ENCODE measurements at places on chromosomes 2 and 18.

DNA sequence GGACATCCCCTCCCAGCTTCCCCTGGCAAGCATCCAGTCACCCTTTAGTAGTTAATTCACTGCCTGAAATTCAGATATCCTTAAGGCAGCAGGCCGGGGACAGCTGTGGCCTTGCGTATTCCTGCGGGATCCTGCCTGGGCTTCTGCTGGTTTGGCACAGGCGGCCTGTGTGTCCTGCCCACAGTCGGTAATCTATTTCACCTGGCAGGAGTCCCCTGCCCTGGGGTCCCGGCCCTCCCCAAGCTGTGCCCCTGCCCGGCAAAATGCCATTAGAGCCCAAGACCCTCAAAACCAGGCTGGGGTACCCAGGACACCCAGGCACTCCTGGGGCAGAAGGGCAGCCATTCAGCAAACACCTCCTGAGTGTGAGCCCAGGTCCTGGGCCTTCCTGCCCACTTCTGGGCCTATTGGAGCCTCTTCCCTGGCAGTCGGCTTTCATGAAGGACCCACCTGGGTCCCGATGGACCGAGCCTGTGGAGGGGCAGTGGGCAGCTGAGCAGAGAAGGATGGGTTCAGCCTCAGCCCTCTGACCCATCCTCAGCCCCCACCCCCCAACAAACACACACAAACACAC lies 11.6 kb downstream of the CROCC2 start:
- DNase-seq: no peak

- DNase-seq: no peak
Measured at GRCh38 chr18:45981821-45982220, 14.7 kb upstream of the EPG5 start.

- DNase-seq: no peak
Measured at GRCh38 chr2:33340280-33340679, 136.2 kb upstream of the RASGRP3 start.

GRCh38 chr18:45218436-45218835 lies 396.8 kb upstream of the SLC14A2 start:
- no peak for DNase-seq

DNA sequence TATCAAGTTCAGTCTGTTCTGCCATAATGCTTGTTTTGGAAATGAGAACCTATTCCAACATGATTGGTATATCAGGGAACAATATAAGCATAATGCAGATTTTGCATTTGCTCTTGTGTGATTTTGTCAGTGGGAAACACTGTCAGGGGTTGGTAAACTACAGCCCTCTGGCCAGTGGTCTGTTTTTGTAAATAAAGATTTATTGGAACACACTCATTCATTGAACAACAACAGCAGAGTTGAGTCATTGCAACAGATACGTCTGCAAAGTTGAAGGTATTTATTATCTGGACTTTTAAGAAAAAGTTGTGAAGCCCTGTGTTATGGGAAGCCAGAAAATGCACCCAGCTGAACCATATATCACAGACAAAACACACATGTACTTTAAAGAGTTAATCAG lies 83.1 kb downstream of the MCFD2 start:
- no peak for DNase-seq

DNA sequence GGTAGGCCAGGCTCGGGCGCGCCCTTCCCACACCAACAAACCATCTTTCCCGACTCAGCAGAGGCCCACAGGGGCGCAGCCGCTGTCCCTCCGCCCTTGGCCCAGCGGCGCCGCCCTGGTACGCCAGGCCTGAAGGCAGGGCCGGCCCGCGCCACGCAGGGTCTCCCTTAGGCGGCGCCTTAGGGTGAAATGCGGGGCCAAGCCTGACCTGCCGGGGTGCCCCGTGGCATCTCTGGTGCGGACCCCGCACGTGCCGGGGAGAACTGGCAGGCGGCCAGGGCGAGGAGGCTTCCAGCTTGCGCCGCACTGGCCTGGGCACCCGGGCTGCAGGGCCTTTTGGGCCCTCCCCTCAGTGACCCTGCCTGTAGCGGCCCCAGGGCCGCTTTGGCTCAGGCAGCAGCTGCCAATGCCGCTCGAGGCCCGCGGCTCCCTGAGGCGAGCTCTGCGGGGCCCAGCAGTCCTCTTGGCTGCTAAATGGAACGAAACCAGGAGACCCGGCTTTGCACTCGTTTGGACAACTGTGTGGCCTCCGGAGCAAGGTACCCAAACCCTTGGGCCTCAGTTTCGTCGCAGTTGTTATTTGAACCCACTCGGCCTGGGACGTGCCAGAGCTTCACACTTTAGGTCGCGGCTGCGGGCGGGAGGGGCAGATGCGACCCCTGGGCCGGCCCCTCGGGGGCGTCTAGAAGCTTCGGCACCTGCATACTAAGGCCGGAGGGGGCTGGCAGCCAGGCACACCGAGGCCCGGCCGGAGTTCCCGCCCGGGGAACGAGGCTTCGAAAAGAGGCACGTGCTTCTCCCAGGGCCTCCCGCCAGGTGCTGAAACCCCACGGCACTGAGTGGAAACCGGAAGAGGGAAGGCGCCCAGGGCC lies 8.5 kb downstream of the OTX1 start:
- no peak for DNase-seq

- DNase-seq: no peak
Measured at GRCh38 chr2:19321946-19322345, 36.5 kb downstream of the OSR1 start.

- peak; percentile 54 for DNase-seq
Measured at GRCh38 chr2:121634354-121635307, 14.6 kb downstream of the CLASP1 start.

GRCh38 chr18:43161528-43161927 lies 46.0 kb upstream of the RIT2 start:
- peak; percentile 50 for DNase-seq

DNA sequence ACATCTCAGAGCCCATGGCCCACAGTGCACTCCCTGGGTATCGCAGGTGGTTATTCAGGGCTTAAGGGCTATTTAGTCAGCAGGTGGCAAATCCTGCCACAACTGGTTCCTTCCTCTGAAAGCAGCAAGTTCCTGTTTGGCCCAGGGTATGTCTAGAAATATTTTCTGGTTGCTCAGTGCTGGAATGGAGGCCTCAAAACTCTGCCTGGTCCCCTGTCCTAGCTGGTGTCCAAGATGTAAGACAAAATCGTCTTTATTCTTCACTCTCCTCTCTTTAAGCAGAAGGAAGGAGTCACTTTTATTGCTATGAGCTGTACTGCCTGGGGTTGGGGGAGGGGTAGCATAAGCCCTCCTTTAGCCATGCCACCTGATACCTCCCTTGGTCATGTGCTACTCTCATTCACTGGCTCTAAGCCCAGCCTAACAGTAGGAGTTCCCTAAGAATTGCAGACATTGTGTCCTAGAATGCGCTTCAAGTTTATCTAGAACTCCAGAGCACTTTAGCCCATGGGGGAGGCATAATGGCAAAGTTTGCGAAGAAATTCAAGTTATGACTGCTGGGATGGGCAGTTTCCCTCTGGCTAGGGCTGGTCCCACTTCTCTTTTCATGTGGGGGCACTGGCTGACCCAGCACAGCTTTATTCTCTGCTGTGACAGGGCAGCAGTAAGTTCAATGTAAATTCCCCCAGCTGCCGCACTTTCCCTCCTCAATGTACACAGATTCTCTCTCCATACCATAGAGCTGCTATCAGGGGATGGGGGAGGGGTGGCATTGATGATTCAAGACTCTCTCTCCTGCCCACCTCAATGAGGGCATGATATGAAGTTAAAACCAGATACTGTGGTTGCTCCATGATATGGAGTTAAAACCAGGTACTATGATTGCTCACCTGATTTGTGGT lies 27.1 kb upstream of the CWC22 start:
- peak; percentile 92 for DNase-seq

DNA sequence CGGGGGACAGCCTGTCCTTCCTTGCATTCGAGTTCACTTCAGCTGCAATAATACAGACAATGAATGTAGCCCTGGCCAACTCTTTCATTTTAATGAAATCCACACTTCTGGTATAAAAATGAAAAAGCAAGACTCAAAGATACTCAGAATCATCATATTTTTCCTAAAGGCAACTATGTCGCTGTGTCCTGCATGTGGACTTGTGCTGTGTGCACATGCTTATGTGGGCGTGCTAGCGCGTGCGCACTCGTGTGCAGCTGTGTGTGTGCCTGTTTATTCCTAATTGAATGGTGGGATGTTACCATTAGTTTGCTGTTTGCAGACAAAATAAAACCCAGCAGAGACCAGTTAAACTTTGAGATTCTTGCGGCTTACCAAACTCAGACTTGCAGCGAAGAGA lies 49.6 kb downstream of the SMIM21 start:
- no peak for DNase-seq

- no peak for DNase-seq
Measured at GRCh38 chr18:63126134-63127069, 193.2 kb downstream of the BCL2 start.

- peak; percentile 71 for DNase-seq
Measured at GRCh38 chr2:191165176-191165643, 14.4 kb upstream of the STAT4 start.

GRCh38 chr18:48558248-48558647 lies 19.4 kb downstream of the CTIF start:
- DNase-seq: no peak

- no peak for DNase-seq
Measured at GRCh38 chr2:170863087-170863486, 46.4 kb downstream of the GAD1 start.

GRCh38 chr2:219243291-219243761 lies 1.9 kb downstream of the GLB1L start:
- DNase-seq: no peak

- no peak for DNase-seq
Measured at GRCh38 chr2:1026141-1026540, 75.5 kb downstream of the SNTG2 start.

- no peak for DNase-seq
Measured at GRCh38 chr2:44010266-44010665, 14.5 kb upstream of the LRPPRC start.

DNA sequence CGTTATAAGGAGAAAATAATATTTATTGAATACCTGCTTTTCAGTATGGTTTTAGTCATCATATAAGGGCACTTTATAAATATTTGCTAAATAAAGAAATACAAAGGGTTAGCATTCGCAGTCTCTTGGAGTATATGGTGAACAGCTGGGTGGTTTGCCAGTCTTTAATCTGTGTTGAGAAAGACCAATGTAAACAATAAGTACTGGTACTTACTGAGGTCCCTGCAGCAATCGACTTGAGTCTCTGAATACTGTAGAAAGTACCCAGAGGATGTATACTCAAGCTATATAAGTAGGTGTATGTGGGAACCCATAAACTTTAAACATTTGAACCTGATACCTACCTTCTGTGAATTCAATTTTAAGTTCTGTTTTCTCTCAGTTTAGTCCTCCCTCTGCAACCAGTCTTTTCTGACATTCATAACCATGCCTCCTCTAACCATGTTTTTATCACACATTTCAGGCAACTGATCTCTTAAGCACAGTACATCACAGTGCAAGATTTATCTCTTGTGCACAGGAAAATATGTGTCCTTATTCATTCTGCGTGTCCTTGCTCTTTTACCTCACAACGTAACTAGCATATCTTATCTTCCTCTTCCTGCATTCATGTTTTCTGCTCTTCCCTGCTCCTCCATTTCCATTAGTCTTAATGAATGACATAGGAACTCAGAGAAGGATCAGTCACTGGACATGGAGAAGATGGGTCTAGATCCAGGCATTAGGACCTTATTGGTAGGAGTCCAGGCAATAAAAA lies 21.7 kb downstream of the C18orf63 start:
- DNase-seq: no peak

DNA sequence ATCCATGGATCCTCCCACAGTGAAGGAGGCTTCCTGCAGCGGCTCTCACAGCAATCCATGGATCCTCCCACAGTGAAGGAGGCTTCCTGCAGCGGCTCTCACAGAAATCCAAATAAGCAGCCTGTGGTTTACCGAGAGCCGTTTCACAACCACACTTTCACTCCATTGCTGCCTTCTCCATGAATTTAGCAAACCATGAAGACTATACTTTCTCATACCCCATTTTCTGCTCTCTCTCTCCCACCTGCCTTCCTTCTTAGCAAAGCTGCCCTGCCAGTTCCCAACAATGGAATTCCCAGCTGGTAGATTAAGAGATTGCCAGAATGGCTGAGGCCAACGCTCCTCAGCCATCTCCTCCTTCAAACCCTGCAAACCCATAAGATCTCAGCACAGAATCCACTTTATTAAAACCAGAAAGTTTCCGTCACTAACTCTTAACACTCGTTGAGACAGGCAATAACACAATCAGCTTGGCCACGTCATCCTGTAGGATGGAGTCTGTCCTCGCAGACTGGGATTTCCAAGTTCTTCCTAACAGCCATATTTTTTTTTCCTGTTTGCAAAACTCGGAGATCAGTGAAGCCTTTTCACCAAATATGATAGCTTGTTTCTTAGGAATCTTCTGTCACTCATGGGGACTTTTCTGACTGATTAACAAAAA lies 162.2 kb downstream of the PXDN start:
- DNase-seq: no peak

DNA sequence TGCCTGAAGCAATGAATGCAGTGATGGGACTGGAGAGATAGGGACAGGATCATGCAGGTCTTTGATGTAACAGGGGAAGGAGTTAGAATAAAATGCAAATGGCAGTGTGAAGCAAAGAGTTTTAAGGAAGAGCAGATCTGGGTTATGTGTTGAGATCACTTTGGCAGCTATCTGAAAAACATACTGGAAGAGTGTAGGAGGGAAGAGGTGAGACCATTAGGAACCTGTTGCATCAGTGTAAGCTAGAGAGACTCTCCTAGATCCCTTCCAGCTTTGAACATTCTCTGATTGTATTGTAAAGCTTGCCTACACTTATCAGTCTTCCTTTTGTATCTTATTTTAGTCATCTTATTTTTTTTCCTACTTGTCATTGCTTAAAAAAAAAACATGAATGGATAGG lies 10.5 kb downstream of the ACVR2A start:
- no peak for DNase-seq

- DNase-seq: peak; percentile 26
Measured at GRCh38 chr18:31049189-31049588, 6.6 kb upstream of the DSC3 start.

GRCh38 chr2:14137643-14138042 lies 494.9 kb upstream of the LRATD1 start:
- peak; percentile 6 for DNase-seq

GRCh38 chr2:127000937-127001336 lies 102.2 kb downstream of the TEX51 start:
- DNase-seq: no peak

GRCh38 chr2:181786371-181787228 lies 104.9 kb upstream of the ITPRID2 start:
- no peak for DNase-seq

GRCh38 chr2:163187995-163188655 lies 349.6 kb upstream of the KCNH7 start:
- peak; percentile 24 for DNase-seq

DNA sequence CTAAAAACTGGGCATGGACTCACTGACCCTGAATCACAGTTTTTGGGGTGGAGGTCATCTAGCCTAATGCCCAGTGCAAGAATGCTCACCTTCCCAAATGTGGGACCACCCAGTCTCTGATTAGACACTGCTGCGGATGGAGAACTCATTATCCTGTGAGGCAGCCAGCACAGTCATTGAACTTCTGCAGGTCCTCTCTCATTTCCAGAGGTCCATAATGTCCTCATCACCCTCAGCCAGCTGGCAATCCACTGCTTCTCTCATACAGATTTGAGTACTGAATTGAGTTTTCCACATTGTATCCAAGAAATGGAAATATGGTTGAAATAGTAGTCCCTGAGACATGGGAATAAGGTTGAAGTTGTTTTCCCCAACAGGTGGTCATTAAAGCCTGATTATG lies 5.0 kb upstream of the MYO5B start:
- no peak for DNase-seq

All from MCF 10A (cell line).